MG63 (cell line): ENCODE measurements at places on chromosomes 5 and 9. TPM values are rescaled to one million over a fixed set of nuclear protein-coding genes. Genes with fewer than 3 reads are reported as not detected.

Gene SPATA31C1
- not detected in 2 replicates for total RNA-seq

Gene GRXCR2
- not detected in 2 replicates for total RNA-seq

Gene ADAMTS19
- total RNA-seq, result 0.20 and 1.7 TPM in 2 replicates

Gene PTTG1
- total RNA-seq, result 567 and 761 TPM in 2 replicates

Gene RNF224
- total RNA-seq, result not detected in 2 replicates

Gene ABHD17B
- total RNA-seq, result 10.8 and 11.4 TPM in 2 replicates

Gene IL33
- 0.25 and 0.69 TPM in 2 replicates for total RNA-seq

Gene CCL28
- total RNA-seq, result 0.12 and 2.1 TPM in 2 replicates

Gene ANKRD18A
- total RNA-seq, result 0.07 TPM in 1 of 2 replicates, not detected in the other

Gene PCDHB4
- not detected in 2 replicates for total RNA-seq

Gene MELK
- total RNA-seq, result 75.8 and 95.3 TPM in 2 replicates

Gene POU5F2
- total RNA-seq, result 0.07 TPM in 1 of 2 replicates, not detected in the other

Gene IL5
- total RNA-seq, result not detected in 2 replicates

Gene SEPTIN8
- total RNA-seq, result 36.9 and 53.8 TPM in 2 replicates

Gene INSL6
- total RNA-seq, result not detected in 2 replicates

Gene CER1
- total RNA-seq, result not detected in 2 replicates

Gene CCDC192
- total RNA-seq, result not detected in 2 replicates

Gene ALDH7A1
- 103 and 107 TPM in 2 replicates for total RNA-seq

Gene STPG3
- not detected in 2 replicates for total RNA-seq

Gene LEAP2
- 1.4 TPM in 1 of 2 replicates, not detected in the other for total RNA-seq

Gene LURAP1L
- 67.0 and 69.9 TPM in 2 replicates for total RNA-seq

Gene HAVCR2
- total RNA-seq, result 0.23 TPM in 1 of 2 replicates, not detected in the other

Gene GCNT1
- total RNA-seq, result 4.8 and 23.9 TPM in 2 replicates

Gene HIGD2A
- total RNA-seq, result 151 and 166 TPM in 2 replicates

Gene CDKN2B
- total RNA-seq, result not detected in 2 replicates
